ENCODE measurements at places on chromosomes 7 and 10.

DNA sequence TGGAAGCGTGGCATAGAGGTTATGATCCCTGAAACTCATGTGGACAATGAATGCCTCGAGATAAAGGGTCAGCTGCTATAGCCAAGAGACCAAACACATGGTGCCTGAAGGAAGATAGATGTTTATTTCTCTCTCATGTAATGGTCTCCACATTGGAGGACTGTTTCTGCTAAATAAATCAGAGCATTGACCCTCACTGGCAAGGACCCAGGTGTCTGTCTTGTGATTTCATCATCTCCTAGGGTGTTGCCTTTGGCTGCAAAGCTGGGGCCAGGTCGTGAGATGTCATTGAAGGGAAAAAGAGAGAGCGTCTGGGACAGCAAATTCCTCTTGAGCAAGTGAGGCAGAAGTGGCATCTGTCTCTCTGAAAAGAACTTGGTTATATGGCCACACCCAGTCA lies 64.6 kb downstream of the JCAD start:
- no peak for DNase-seq

DNA sequence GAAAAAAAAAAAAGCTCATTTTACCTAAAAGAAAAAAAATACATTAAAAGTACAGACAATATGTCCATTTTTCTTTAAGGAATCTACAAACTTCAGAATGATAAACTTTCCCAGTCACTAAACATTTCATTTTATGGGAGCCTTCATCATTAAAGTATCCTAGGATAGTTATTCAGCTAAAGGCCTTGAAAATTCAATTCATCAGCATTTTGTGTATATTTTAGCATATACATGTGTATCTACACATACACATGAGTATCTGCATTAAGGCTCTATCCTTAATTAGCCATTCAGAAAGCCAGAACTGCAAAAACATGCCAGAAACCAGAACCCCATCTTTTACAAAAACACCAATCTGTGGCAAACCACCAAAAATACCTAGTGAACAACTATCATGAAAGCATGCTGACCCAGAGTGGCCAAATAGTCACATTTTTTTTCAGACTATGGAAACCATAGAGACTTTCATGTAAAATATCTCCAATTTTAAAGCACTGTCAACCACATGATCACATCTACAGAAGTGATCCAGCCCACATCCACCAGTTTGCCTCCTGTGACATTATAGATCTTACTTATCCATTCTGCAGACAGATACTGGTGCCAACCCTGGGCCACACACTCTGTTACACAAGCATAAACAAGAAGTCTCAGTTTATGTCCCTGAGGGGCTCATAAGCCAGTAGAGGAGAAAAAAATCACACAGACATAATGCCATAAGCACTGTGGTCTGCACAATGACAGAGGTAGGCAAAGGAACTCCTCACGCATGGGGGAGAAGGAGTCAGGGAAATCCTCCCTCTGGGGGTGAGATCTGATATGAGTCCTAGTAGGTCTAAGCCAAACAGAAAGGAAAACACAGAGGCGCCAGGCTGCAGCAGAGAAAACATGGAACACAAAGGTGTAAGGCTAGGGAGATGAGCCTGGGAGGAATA lies 79.2 kb downstream of the SRPK2 start:
- DNase-seq = no peak

- no peak for DNase-seq
These were observed 108.7 kb upstream of the PPP2R2D start for GRCh38 chr10:131792011-131792651.

GRCh38 chr10:12608761-12609160 lies 259.4 kb downstream of the CAMK1D start:
- no peak for DNase-seq

DNA sequence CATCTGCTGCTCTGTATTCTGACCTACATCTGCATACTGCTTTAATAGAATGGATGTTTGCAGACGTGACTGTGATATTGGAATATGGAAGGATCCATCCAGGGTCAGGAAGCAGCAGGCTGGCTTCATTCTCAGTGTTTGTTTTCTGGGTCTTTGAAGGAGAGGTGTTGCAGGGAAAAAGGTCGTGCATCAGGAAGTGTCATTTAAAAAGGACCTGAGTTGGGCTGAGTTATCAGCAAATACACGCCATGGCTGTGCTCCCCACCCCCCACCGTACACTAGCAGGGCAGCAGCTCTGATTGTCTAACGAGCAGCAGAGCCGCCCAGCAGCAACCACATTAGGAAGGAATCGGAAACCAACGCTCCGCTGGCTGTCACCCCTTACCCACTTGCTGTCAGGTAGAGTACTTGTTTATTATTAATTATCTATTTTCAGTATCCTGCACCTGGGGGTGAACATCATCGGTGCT lies 63.1 kb upstream of the STEAP1B start:
- no peak for DNase-seq

GRCh38 chr7:80848841-80849240 lies 70.0 kb downstream of the SEMA3C start:
- no peak for DNase-seq

DNA sequence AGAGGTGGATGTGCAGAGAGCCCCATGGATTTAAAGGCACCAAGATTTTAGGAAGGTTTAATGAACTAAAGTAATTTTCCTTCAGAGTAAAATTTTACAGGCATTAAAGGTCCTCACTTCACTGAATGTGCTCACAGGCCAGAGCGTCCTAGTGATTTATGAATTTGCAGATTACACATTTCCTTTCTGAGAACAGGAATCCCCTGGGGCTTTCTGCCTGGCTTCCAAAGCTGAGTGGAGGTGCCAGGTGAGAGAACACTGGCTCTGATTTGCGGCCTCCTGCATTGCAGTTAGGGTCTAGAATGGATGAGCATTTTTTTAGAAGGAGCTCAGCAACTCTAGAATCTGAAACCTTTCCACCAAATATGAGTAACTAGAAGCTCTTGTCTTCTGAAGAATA lies 194.3 kb downstream of the SORCS3 start:
- no peak for DNase-seq

GRCh38 chr7:494259-494687 lies 25.4 kb downstream of the PDGFA start:
- DNase-seq = peak; percentile 87

GRCh38 chr7:105354383-105354782 lies 34.3 kb downstream of the SRPK2 start:
- DNase-seq = no peak

- no peak for DNase-seq
These were observed 185.8 kb downstream of the SNX10 start for GRCh38 chr7:26477381-26477990.

DNA sequence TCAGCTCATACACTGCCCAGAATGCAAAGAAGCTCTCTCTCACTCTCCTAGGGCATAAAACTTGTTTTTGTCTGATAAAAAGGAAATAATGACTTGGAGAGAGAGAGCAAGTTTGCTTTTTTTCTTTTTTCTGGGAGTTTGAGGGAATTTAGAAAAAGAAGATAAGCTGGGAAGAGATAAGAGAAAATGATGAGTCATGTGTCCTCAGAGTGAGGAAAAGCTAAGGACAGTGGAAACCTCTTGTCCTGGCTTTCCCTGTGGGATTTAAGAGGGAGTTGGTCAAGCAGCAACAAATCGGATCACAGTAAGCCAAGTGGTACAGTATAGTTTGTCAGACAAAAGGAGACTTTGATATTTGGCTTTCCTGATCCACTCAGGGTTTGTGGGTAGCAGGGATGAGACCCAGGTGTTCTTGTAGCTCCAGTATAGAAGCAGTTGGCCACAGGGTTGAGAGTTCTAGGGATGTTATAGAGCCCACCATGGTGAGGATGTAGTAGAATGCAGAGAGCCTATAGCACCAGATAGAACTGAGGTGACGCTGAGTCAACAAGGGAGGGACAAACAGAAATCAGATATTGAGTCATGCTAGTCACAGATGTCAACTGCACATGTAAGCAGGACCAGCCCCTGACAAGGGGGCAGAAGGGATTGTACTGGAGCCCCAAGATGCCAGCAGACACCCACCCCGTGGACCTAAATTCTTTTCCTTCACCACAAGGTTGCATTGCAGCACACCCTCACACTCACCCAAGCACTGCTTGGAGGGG lies 219.3 kb upstream of the TAC1 start:
- DNase-seq = no peak

DNA sequence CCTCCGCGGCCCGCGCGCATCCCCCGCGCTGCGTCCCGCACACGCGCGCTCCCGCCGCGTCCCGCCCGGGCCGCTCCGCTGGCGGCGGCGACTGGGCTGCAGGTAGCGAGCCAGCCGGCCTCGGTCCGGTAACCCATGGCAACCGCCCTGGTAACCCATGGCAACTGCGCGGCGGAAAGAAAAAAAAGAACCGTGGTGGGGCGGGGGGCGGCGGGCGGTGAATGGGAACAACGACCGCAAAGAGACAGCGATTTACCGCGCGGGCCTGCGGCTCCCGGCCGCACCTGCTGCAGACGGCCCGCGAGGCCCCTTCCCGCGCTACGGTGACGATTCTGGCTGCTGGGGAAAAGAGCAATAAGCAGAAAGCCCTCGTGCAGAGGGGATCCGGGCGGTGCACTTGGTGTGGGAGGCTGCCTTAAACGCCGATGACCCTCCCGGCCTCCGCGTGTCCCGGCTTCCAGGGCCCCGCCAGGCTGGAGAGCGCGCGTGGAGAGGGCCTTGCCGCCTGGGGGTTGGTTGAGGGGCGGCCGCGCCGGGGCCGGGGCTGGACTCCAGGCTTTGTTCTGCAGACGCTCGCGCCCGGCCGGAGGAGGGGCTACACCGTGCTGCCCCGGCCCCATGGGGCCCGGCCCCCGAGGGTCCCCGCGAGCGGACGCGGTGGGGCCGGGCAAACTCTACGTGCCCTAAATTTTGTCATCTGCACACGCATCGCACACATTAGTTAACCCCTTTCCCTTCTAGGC lies 84.7 kb downstream of the SNX10 start:
- DNase-seq = peak; percentile 73

- no peak for DNase-seq
These were observed 272.2 kb downstream of the TCF7L2 start for GRCh38 chr10:113222207-113222606.

Measured in GM20000 (cell line).